Stimulated activated CD4-positive, alpha-beta T cell treated with anti-CD3 and anti-CD28 coated beads, Interleukin-12 subunit alpha, Interleukin-12 subunit beta, amount 100 ng/mL, for 4 hours (primary cell): ENCODE measurements at places on chromosomes 2 and 18.

DNA sequence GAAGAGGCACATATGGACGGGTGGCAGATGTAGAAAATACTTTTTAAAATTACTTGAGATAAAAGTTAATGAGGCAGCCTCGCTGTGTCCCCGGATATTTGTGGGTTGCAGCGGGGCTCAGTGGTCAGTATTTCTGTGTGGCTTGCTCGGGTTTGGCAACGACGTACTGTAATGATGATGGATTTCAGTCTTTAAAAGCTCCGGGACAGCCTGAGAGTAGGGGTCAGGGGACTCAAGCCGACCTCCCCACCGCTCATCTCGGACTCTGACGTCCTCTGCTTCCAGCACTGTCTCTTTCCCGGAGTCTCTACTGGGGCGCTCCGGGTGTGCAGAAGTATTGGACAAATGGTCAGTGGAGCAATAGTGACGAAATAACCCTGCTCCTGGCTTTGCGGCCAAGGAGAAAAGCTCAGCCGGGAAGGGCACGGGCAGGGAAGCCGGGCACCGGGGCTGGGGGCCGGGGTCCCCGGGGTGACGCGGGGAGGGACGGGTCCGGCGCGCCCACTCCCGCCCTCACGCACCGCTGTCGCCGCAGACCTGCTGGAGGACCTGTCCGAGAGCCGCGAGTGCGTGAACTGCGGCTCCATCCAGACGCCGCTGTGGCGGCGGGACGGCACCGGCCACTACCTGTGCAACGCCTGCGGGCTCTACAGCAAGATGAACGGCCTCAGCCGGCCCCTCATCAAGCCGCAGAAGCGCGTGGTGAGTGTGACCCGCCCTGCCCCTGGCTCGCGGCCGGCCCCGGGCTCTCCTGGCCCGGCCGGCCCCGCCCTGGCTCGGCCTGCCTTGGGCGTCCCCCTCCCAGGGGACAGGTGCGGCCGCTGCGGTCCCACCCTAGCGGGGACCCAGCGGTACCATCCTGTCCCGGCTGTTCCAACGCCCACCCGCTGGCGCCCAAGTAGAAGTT lies 7.3 kb downstream of the GATA6 start:
- DNase-seq, result no peak

GRCh38 chr18:30486856-30487255 lies 555.7 kb downstream of the DSC3 start:
- no peak for DNase-seq

- DNase-seq, result no peak
Measured at GRCh38 chr2:1927896-1928568, 183.7 kb upstream of the PXDN start.

DNA sequence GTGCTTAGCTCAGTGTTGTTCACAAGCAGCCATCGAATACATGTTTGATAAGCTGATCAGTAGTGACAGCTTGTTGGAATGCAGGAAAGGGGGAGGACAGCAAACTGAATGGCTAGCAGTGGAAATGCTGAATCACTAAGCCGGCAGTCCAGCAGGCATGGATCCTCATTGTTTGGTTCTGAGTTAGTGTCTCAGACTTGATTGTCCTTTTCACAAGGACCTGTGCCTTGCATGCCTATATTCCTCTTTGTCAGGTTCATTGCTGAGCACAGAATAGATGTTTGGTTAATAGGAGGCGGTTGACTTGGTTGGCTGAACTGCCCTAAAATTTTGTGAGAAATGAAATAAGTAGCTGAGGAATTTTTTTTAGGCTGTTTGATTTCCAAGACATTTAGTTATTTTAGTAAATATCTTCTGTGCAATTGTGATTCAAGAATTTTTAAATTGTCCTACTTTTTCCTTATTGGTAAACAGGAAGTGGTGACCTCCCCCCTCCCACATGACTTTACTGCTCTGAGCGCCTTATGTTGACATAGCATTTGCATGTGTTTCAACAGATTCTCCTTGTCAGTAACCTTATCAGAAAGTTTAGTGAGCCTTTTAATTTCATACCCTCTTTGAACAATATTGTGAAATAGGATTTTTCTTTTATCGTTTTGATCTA lies 21.4 kb upstream of the STON1 start:
- DNase-seq, result no peak

DNA sequence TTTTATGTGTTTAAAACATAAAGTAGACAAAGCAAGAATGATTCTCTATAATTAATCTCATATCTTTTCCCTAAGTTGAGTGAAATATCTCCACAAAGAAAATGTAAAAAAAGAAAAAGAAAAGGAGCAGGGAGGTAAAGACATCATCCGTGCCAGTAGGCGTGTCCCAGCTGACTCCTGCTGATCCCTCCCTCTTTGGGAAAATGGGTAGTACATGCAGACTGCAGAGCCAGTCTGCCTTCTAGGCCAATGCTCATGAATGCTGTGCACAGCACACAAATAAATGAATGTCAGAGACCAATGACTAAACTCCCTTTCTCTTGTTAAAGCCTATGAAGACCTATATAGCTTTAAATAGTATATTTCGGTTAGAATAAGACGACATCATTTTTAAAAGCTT lies 64.7 kb downstream of the RAPH1 start:
- no peak for DNase-seq

GRCh38 chr2:203763241-203763937 lies 57.0 kb downstream of the CD28 start:
- DNase-seq, result no peak

DNA sequence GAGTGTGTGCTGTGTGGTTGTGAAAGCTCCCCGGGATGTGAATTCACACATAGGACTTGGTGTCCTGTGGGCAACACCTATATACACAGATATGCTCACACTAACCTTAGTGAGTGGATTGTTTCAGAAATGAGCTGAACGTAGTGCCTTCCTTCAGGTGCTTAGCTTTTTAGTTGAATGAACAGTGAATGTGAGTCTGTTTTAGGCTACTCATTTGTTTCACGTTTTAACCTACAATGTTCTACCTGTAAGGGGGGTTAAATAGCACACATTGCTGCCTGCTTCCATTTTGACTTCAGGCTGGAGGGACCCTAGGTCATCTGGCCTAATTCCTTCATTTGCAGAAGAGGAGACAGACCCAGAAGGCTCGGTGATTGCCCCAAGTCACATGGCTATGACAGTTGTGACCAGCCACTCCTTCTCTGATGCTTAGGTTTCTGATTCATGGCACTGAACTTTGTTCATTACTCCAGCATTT lies 1.0 kb downstream of the PLEK start:
- DNase-seq, result no peak

- no peak for DNase-seq
Measured at GRCh38 chr2:134846213-134846612, 7.8 kb downstream of the ACMSD start.

DNA sequence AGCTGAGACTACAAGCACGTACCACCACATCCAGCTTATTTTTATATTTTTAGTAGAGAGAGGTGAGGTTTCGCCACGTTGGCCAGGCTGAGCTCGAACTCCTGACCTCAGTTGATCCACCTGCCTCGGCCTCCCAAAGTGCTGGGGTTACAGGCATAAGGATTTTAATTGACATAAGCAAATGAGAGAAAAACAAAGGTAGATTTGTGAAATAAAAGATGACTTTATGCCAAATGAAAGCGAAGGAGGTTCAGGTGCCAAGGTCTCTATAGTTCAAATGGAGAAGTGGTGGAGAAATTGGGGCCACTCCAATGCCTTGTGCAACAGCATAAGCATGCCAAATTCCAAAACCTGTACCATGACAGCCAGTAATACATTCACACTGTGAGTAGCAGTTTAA lies 180.6 kb downstream of the MREG start:
- DNase-seq, result no peak
